Stimulated activated CD4-positive, alpha-beta T cell treated with anti-CD3 and anti-CD28 coated beads, Interleukin-4, amount 100 ng/mL, for 48 hours (primary cell): ENCODE measurements at places on chromosomes 1 and 21.

DNA sequence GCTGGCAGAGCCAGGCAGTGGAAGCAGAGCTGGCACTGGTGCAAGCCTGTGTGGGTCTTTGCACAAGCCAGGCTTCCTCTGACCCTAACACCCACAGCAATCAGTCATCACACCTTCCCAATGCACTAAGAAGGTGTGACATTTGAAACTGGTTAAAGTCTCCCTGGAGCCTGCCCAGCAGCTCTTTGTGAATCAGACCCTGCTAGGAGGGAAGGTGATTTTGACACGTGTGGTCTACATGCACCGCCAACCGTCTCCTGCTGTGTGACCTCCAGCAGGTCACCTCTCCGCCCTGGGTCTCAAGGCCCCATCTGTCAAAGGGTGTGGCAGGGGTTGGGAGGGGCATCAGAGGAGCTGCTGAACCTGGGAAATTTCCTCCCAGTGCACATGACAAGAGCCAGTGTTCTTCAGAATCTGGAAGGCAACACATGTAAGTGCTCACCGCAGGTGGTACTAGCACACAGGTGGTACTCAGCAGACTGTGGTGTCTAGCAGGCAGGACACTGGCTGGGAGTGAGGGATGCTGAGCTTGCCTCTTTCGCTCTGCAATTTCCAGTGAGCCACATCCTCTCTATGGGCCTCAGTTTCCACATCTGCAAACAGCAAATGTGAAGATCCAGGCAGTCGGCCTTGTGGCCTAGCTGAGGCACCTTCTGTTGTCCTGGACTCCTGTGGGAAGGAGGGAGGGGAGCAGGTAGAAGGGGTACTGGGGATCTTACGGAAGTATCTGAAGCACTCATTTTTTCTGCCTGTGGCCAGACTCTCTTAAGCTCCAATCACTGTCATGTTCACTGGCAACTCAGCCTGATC lies 123.2 kb downstream of the DMRTB1 start:
- no peak for DNase-seq

- DNase-seq, result no peak
Measured at GRCh38 chr1:38005195-38006007, at the start of gene FHL3. TSS of gene FHL3 (minus strand) at chr1:38005514. CDS start at chr1:37999412, 6,102 bp downstream.

DNA sequence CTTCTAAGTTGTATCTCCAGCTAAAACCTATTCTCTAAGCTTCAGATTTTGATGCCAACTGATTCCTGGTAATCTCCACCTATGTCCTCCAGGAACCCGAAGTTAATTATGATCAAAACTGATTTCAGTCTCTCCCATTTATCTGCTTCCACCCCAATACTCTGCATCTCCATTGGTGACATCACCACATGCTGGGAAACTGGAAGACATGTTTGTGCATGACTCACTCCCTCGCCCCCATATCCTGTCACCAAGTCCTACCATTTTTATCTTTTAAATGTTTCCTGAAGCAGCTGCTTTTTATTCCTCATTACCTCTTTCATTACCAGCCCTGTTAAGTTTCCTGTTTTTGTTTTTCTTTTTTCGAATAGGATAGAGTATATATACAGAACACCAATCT lies 228.5 kb downstream of the LRRC40 start:
- DNase-seq, result no peak

- no peak for DNase-seq
Measured at GRCh38 chr1:45008516-45008915, 2.6 kb downstream of the HECTD3 start.

GRCh38 chr1:97919585-97920261 lies 1.1 kb downstream of the DPYD start:
- no peak for DNase-seq

GRCh38 chr21:45945868-45946210 lies 35.7 kb upstream of the COL6A1 start:
- DNase-seq, result no peak

- no peak for DNase-seq
Measured at GRCh38 chr1:72932025-72932424, 649.7 kb upstream of the NEGR1 start.

GRCh38 chr1:208065862-208066261 lies 154.9 kb upstream of the CD34 start:
- DNase-seq, result no peak

DNA sequence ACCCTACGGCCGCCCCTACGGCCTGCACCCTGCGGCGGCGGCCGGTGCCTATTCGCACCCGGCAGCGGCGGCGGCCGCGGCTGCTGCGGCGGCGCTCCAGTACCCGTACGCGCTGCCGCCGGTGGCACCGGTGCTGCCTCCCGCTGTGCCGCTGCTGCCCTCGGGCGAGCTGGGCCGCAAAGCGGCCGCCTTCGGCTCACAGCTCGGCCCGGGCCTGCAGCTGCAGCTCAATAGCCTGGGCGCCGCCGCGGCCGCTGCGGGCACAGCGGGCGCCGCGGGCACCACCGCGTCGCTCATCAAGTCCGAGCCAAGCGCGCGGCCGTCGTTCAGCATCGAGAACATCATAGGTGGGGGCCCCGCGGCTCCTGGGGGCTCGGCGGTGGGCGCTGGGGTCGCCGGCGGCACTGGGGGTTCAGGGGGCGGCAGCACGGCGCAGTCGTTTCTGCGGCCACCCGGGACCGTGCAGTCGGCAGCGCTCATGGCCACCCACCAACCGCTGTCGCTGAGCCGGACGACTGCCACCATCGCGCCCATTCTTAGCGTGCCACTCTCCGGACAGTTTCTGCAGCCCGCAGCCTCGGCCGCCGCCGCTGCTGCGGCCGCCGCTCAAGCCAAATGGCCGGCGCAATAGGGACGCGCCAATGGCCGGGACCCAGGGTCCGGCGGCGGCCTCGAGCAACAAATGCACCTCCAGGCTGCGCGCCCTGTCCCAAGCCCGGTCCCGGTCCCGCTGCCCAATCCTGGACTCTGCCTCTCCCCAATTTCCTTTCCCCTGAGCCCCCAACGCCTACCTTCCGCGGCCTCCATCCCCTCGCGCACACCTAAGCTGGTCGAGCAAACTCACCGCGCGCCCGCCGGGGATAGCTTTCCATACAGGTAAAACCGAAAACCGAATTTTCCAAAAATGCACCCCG lies 1.8 kb downstream of the FOXD3 start:
- DNase-seq, result no peak

DNA sequence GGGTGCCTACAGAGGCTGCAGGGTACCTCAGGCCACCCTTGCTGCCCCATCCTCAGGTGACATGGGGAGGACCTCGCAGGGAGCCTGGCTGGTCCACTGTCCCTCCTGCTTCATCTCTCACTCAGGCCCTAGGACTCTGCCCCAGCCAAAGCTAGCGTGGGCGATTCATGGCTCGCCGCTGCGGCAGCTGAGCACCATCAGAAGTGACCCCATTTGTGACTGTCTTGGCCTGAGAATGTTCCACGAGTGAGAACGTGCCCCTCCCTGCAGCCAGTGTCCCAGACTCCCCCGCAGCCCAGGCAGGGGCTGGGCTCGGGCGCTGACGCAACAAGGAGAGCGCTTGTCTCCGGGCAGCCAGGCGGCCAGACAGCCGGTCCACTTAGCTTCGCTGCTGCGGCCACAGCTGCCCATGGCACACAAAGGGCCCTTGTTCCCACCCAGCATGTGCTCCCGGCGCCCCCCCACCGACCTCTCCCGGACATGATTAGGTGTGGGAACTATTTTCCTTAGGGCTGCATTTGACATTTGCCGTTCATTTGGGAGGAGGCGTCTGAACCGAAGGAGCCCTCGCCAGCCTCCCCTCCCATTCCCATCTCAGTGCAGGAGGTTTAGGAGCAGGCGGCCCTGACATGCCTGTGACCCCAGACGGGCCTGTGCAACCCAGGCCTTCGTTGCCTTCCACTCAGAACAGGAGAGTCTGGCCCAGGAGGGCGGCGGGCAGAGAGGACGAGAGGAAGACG lies 19.3 kb upstream of the POFUT2 start:
- no peak for DNase-seq

DNA sequence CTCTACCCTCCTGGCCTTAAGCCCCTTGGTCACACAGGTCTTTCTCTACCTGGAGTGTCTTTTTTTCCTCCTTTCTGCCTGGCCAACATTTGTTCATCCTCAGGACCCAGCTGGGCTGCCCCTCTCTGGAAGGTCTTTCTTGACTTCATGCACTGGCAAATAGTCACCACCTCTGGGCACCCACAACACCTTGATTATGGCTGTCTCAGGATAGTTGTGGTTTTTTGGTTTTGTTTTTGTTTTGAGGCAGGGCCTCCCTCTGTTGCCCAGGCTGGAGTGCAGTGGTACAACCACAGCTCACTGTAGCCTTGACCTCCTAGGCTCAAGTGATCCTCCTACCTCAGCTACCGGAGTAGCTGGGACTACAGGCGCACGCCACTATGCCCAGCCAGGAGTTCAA lies 10.8 kb downstream of the RPS6KA1 start:
- no peak for DNase-seq

DNA sequence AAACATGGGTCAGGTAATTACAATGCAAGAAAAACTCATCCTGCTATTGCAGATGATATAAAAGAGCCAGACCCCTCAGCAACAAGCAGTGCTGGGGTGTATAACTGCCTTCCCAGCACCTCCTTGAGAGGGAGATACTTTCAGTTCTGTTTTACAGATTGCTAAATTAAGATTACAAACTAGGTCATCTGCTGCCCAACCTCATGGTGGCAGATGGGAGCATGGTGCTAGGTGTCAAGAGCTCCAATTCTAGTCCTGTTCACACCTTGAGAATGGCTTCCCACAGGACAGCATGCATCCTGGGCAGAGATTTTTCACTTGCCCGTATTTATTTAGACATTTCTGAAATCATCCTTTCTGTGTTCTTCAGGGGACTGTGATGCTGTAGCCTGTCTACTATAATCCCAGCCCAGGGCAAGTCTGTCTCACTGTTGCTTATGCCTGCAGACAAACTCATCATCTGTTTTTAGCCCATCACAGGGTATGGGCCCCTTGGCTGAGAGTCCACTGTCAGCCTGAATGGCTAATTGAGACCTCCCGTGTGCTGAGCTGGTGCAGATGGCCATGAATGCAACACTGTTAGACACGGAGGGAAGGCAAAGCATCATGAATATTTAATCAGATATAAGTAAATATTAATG lies 40.2 kb upstream of the PBX1 start:
- DNase-seq, result no peak

DNA sequence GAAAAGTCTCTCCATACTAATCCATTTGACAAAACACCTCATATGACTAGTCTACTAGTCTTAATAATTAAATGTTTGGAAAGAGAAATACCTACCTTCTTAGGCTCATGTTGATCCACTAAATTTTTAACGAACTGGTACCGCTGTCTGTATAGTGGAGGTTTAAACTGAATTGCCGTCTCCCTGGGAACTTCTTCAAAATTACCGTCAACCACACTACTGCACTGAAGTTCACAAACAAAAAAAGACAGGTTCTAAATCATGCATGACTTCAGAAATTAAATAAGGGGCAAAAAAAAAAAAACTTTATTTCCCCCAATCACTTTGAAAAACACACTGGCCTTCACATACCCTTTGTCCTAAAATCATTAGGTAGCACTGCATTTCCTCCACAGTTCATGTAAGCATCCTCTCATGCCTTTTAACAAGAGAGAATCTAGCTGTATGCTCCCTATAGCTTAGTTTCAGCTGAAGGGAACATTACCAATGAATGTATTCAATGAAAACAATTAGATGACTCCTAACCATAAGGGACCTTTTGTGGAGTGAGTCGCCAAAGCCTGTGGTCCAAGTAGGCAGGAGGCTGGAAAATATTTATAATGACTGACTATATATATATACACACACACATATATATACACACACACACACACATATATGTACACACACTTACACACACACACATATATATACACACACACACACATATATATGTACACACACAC lies 3.4 kb downstream of the HENMT1 start:
- DNase-seq, result no peak

GRCh38 chr1:48931506-48932192 lies 155.0 kb upstream of the BEND5 start:
- no peak for DNase-seq

GRCh38 chr1:111483876-111484275 lies 10.1 kb downstream of the C1orf162 start:
- DNase-seq, result no peak

DNA sequence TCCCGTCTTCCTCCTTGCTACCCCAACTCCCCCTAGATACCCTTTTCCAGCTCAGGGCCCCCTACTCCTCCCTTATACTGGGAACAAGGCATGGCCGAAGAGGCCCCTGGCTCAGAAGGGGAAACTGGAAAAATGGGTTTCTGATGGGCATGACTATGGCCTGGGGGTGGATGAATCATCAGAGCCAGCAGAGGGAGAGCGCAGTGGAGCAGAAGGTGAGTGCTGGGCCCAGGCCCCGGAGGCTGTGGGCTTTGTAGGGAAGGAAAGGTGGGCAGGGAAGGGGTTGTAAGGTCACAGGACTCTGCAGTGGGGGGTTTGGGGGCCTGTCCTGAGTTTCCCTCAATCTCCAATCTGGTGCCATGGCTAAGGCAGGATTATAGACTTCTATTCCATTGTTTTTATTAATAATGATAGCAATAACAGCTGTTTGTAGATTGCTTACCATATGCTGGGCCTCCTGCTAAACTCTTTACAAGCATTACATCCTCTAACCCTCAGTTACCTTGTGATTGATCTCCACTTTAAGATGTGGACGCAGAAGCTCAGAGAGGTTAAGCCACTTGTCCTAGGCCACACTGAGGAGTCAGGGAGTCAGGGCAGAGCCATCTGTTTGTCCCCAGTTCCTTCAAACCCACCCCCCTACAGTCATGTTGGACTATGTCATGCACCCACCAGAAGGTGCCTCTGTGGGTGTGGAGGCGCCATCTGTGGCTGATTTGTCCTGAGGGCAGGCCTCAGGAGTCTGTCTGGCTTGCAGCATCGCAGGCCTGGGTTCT lies 36.2 kb upstream of the ZNF362 start:
- no peak for DNase-seq

DNA sequence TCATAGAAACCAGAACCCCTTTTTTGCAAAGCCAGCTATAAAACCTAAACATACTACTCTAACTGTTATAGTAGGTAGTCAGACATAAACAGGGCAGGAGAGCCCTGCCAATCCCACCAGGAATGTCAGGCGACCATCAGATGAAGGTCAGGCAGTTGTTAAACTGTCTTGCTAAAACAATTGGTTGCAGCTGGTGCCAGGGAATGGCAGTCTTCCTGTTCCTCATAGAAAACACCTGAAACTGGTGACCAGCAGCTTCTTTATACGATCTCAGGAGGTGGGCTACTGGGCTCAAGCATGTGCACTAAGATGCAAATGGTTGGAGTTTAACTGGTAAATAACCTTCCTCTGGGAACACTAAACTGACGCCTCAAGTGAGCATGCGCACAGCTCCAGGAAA lies 224.1 kb downstream of the COL11A1 start:
- DNase-seq, result no peak

- peak; percentile 60 for DNase-seq
Measured at GRCh38 chr1:27522432-27523336, 32.7 kb upstream of the WASF2 start.

DNA sequence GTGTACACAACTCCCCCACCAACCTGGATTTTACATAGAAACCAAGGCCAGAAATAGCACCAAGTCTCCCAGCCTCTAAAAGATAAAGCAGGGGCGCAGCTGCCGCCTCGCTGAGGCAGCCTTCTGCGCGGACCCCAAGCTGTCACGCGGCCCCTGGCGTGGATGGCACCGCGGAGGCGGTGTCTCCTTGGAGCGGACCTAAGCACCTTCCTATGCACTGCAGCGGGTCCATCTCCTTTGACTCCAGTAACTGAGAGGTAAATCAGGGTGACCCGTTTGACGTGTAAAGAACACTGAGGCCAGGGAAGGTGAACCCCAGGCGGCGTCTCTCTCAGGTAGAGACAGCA lies 17.0 kb downstream of the ZNF697 start:
- DNase-seq, result no peak
